ENCODE measurements at places on chromosomes 12 and 14.

GRCh38 chr14:50999726-51000125 is 55.4 kb upstream of the PYGL start:
- no peak for DNase-seq

- DNase-seq = no peak
These were observed 40.7 kb downstream of the GPR135 start for GRCh38 chr14:59424341-59425071.

DNA sequence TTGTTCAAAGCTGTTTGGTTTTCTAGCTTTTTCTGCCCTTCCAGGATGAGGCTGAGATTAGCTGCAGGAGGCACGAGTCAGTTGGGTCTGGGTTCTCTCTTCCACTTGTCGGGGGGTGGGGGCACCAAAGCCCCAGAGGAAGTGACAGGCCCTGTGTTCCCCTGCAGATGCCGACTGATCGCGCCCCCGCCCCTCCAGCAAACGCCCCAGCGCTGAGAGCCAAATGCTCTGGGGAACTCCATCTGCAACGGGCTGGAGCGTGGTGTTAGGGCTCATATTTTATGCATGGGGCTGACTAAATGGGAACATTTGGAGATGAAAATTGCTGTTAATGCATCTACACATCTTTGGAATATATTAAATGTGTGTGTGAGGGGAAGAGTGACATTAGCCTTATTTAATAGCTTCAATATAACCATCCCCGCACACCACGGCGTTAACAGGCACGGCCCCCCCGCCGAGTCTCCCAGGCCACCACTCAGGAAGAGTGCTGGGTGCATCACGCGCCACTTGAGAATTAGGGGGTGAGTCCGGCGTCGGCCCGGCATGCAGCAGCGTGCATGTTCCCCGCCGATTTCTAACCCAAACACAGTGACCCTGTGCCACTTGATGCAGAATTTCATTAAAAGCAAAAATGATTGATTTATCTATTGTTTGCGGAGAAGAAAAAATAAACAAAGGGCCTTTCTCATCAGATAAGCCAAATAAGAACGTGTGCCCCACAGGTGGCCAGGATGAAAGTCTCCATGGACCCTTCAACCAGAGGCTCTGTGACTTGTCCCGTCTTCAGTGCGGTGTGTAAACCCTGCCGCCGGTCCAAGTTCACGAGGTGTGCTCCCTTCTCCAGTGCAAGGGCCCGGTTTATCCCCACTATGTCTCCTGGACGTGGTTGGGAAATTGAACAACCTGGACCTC is 165.0 kb upstream of the RTL1 start:
- DNase-seq = no peak

DNA sequence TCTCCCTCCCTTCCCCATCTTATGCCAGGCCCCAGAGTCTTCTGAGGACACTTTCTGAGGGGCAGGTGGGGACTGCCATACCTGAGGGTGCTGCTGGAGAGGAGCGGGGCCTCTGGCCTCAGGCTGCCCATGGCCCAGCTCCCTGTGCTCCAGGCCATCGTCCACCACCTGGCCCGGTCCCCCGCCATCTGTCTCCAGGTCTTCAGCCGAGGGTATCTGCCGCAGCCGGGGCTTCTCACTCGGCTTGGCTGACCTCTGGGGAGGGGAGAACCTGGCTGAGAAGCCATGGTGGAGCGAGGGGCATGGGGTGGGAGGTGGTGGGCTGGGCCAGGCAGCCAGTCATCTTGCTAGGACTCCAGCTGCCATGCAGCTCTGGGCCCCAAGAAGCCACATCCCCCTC is 21.6 kb downstream of the SLC48A1 start:
- no peak for DNase-seq

GRCh38 chr14:58636129-58636528 is 1.6 kb upstream of the DACT1 start:
- no peak for DNase-seq

DNA sequence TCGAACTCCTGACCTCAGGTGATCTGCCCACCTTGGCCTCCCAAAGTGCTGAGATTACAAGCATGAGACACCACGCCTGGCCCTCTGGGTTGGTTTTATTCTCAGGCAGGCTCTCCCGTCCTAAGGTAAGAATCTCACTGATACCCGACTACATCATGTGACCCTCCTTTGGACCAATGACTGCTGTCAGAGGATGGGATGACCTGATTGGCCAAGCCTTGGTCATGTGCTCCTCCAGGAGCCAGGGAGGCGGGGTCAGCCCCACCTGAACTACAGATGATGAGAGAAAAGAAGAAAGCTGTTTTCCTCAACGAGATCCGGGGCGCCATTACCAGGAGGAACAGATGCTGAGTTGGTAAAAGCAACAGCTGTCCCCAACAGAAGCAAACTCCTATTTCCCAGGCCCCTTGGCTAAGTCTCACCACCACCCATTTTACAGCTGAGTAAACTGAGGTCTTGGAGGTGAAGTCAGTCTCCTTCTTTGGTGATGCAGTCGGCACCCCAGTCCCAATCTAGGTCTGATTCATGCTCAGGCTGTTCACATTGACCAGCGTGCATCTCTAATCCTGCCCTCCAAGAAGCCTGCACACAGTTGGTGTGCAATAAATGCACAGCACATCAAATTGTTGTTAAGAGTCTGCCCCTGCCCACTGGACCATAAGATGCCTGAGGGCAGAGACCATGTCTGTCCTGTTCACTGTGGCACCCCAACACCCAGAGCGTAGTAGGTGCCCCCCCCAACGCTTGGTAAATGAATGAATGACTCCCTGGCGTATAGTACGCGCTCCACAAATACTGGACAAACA is 118.8 kb downstream of the SCARB1 start:
- DNase-seq = no peak

DNA sequence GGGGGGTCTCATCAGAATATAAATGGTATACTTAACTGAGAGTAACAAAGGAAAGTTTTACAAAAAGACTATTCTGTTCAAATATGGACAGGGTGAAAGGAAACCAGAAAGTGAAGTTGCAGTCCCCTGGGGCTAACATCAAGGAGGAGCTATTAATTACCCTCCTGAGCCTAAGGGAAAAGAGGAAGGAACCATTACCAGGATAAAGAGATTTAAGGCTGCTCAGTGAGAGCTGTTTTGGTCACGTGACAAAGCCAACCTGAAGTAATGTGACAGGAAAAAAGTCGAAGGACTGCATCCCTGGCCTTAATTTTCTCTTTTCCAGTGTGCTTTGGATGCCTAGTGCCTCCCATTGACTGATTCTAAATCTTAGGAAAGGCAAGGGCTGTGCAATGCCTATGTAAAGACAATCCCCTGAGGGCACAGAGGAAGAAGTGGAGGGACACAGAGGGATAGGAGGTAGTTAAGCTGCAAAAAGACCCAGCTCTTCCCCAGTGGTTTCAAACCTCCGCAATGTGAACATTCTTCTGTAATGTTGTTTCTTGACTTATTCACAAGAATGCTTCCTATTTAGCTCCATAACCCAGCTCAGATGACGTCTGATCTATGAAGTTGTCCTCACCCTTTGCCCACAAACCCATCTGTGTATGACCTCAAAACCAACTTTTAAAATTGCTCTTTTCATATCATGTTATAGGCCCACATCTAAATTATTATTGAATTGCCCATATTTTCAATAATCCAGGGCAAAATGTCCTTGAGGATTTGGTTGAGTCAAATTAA is 187.7 kb upstream of the DCN start:
- no peak for DNase-seq

- DNase-seq = peak; percentile 6
These were observed 77.5 kb upstream of the CPSF6 start for GRCh38 chr12:69161829-69162228.

DNA sequence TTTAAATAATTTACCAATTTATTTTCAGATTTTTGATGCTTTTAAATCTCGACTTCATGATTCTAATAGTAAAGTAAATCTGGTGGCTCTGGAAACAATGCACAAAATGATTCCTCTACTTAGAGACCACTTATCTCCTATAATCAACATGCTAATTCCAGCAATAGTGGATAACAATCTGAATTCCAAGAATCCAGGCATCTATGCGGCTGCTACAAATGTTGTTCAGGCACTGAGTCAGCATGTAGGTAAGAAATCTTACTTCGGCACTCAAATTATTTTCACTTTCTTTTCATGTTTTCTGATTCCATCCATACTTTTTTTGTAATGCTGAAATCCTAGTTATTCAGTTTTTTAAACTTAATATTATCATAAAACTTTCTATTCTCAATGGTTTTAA is 15.5 kb upstream of the PRPF39 start:
- no peak for DNase-seq

- DNase-seq = no peak
These were observed 2.2 kb downstream of the NCKAP5L start for GRCh38 chr12:49825971-49826421.

DNA sequence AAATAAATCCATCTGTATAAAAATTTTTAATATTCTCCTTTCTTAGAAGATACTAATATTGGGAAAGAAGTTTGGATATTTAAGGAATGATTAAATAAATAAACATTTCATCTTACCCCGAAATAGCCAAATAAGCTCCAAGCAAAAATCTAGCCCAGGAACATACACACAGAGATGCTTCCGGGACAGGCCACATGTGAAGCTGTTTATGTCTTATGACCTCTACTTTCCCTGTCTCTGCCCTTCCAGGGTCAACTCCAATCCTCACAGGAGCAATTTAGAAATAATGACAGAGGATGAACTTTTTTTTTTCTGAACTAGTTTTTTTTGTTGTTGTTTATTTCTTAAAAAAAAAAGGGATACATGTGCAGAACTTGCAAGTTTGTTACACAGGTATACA is 89.4 kb downstream of the BTG1 start:
- DNase-seq = no peak

GRCh38 chr12:578748-579419 is 84.4 kb downstream of the NINJ2 start:
- no peak for DNase-seq

GRCh38 chr12:88644946-88645702 is 64.9 kb upstream of the KITLG start:
- no peak for DNase-seq

GRCh38 chr12:24229031-24229700 is 279.7 kb upstream of the SOX5 start:
- DNase-seq = no peak

- DNase-seq = no peak
These were observed 223.0 kb downstream of the SLC6A15 start for GRCh38 chr12:84689638-84690037.

DNA sequence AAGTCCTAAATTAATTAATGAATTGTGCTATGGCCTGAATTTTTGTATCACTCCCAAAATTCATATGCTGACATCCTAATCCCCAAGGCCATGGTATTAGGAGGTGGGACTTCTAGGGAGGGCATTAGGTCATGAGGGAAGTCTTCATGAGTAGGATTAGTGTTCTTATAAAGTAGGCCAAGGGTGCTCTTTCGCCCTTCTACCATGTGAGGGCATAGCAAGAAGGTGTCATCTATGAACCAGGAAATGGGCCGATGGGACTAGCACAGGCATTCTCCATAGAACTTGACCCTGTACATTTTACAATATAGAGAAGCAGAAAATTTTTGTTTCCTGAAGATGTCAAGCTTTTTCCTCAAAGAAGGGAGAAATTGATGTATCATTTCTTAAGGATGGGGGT is 12.5 kb downstream of the SYT10 start:
- no peak for DNase-seq

GRCh38 chr14:55180434-55180833 is 11.0 kb downstream of the DLGAP5 start:
- no peak for DNase-seq

GRCh38 chr12:38772437-38772836 is 133.0 kb downstream of the CPNE8 start:
- DNase-seq = no peak

DNA sequence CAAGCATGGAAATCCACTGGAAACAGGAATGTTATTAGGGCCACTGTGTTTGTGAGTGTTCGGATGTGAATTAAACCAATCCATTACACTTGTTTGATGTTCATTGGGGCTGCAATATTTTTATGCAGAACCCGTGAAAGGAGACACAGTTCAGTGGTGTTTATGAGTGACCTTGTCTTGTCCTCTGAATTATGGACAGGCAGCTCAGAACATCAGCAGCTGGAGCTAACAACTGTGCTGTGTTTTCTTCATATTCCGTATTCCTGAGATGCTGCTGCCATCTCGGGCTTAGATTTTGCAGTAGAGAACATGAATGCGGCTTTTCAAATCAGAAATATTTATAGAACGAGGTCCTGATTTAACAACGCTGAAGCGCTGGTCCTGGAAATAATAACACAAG is 20.3 kb upstream of the CACNA1C start:
- DNase-seq = no peak

GRCh38 chr14:66032800-66033199 is 453.4 kb upstream of the CCDC196 start:
- no peak for DNase-seq

DNA sequence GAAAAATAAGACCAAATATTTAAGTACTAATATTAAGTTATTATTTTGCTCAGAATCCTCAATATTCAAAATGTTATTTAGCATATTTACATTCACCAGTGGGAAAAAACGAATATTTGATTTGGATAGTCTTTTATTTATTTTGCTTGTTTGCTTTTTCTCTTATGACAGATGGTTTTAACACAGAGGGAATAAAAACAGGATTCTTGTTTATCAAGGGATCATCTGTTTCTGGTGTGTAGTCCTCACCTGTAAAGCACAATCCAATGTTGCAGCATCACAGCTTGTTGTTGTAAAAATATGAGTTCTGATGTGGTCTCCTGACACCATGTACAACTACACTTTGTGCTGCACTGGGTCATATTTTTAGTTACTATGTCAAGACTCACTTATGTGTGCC is 103.9 kb downstream of the AVPR1A start:
- DNase-seq = no peak

DNA sequence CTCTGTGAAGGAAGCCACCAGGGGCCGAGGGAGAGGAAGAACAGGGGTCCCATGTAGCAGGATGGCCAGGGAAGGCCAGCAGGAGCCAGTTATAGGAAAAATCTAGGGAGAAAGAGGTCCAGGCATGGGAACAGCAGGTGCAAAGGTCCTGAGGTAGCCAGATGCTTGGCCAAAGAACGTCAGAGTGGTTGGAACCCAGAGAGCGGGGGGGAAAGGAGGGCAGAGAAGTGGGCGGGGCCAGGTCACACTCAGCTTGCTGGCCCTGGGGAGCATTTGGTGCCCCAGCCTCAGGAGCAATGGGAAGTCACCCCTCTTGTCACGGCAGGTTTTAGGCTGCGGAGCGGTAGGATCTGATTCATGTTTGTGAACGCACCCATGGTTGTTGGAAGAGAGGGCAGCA is 180.5 kb downstream of the PHETA1 start:
- no peak for DNase-seq

DNA sequence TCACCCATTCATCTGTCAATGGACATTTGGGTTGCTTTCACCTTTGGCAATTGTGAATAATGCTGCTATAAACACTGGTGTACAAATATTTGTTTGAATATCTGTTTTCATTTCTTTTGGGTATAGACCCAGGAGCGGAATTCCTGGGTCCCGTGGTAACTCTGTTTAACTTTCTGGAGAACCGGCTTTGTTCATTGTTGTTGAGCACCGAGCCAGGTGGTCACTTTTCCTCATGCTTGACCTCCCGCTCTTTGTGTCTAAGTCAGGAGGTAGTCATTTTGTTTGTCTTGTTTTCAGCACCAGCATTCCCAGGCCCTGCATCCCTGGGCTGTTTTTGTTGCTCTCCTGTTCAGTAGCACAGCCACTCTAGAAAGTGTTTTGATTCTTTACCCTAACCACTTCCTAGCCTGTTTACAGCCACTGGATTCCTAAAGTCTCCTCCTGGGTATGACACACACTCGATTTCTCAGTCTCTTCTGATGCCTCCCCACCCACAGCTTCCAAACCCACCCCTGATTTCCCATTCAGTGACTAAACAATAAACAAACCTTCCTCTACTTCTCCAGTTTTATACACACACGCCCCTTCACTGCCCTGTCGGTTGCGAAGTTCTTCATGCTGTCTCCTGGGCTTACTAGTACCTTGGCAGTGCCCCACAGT is 37.9 kb downstream of the B4GALNT3 start:
- DNase-seq = no peak
